HT-29 (cell line): ENCODE measurements at places on chromosomes 5 and 9.

- no peak for DNase-seq
Measured at GRCh38 chr5:139915266-139915665, 119.7 kb downstream of the PSD2 start.

DNA sequence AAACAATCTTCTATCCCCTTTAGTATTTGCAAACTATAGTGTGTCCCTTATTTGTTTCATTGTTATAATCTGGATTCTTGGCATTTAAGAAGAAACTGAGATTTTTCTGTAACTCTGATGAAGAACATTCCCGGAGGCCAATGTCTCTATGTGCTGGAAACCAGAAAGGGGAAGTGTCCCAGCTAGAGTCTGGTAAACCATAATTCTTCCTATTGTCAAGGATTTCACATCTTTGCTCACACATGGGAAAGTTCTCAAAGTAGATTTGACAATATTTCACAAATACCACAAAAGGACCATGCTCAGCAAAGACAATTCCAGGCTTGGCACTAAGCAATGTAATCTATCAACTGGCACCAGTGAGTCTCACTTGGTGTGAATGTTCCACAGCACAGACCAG lies 146.8 kb downstream of the MUSK start:
- DNase-seq = no peak

DNA sequence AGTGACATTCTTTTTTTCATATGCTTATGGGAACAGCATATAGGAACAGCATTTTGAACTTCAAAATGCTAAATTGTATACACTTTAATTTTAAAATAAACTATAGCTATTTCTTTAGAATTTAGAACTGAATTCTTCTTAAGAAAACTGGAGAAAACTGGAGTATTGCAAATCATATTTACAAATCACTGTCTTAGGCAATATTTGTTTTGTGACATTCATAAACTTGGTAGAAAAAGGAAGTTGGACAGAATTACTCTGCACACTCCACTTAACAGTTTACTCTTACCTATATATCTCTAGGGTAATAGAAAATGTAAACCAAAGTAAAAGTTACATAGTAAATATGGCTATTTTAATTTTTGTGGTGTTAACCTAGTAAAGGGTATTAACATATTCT lies 3.1 kb downstream of the DMRTA1 start:
- no peak for DNase-seq

DNA sequence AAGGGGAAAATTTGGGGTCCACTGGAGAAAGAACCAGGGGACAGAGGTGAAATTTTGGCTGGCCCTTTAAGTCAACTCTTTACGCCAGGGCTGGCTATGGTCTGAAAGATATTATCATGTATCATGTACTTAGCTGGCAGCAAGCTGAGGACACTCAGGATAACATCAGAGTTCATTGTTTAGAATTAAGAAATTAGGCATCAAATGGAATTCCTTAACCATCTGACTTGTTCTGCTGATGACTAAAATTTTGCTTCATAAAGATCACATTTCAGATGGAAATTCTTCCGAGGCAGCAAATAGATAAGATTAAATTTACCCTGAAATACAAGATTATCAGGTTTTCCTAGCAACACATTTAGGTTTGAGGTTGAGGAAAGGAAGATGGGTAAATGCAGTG lies 269.4 kb upstream of the KLF9 start:
- no peak for DNase-seq

- peak; percentile 92 for DNase-seq
Measured at GRCh38 chr9:72315510-72316311, 49.3 kb downstream of the ZFAND5 start.

- DNase-seq = no peak
Measured at GRCh38 chr5:9479990-9480389, 65.9 kb downstream of the SEMA5A start.

DNA sequence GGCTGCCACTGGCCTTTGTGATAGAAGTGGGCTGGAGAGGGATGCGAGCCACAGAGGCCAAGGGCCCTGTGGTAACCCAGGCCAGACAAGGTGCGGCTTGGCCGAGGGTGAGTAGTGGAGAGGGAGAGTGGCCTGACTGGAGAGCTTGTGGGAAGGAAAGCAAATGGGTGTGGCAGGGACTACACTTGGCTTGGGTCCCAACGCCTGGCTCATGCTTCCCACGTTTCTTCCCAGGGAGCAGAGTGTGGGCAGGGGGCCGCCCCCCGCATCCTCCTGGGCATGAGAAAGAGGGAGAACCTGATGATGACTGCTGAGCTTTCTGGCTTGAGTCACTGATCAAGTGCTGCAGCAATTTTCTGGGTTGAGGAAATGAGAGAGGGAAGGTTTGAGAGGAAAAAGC lies 95.7 kb downstream of the ANKH start:
- no peak for DNase-seq

GRCh38 chr5:67211926-67212325 lies 15.3 kb upstream of the CD180 start:
- no peak for DNase-seq

- DNase-seq = no peak
Measured at GRCh38 chr5:176618783-176619182, 8.8 kb upstream of the GPRIN1 start.

- DNase-seq = no peak
Measured at GRCh38 chr9:130150779-130151382, 21.3 kb upstream of the NCS1 start.

GRCh38 chr5:145076040-145076439 lies 759.1 kb downstream of the PRELID2 start:
- no peak for DNase-seq

DNA sequence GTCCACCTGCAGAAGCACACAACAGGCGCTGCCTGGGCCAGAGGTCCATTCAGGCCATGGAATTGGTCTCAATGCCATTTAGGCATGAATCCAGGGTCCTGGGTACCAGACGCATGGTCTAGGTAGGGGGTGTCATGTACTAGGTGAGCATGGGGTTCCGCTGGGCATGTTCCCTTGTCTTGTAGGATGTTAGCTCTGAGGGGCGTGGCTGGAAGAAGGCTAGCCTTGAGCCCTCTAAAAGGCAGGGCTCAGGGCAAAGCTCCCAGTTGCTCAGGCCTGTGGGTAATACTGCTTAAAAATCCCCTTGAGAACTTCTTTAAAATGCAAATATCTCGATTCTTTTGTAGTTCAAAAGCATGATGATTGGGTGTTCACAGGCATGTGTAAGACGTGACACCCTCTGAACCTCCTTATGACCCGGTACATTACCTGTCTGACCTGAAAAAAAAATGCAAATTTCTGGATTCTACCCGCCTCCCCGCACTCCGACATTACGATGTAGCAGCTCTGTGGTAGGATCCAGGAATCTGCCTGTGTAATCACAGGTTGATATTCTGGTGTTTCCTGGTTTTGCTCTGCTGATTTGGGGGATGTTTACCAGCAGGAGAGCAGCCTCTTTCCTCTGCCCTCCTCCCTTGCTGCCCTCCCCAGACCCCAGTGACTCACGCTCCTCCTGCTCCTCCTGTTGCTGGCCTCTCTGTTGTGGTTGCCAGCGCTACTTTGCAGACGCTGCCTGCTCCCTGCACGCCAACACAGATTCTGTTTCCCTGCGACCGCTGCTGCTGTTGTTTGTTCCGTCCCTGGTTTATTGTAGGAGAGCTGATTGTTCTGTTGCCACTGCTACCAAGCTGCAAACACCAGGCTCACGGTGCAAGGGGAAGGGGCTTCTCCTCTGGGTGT lies 5.7 kb downstream of the TMC1 start:
- DNase-seq = peak; percentile 94

DNA sequence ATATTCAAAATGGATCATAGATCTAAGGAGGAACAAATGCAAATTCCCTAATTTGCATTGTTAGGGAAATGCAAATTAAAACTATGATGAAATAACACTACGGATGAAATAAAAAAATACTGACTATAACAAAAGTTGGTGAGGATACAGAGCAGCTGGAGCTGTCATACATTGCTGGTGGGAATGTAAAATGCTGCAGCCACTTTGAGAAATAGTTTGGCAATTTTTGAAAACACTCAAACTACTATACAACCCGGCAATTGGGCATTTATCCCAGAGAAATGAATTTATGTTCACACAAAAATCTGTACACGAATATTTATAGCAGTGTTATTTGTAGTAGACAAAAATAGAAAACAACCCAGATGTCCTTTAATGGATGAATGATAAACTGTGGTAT lies 22.5 kb downstream of the C5orf47 start:
- no peak for DNase-seq

DNA sequence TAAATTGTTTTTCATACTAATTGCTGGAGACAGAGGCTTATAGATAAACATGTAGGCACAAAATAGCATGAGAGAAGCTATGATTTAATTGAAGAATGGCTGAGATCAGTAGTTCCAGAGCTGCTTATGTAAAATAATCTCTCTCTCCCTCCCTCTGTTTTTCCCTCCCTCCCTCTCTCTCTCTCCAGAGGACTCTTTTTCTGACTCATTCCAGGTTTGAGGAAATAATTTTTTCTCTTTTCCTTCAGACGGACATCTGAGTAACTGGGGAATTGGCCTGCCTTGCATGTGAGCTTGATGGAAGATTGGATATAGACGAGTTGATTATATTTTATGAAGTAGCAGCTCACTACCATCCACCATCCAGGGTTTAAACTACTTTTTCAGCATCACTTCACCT lies 35.5 kb downstream of the KCTD16 start:
- DNase-seq = no peak

DNA sequence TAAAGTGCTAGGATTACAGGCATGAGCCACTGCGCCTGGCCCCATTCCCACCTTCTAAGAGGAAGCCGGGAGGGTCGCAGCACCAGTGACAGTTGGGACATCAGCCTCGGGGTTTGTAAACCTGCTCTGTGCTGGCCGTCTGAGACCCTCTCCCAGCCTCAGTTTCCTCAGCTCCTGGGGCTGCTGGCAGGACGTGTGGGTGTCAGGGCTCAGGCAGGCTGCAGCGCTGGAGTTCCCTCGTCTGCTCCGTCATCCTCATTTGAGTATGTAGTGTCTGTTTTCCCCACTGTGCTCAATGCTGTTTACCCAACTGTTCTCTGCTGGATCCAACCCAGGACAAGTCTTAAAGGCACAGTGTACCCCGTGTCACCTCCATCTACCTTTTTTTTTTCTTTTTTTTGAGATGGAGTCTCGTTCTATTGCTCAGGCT lies 2.0 kb upstream of the NINJ1 start:
- no peak for DNase-seq

DNA sequence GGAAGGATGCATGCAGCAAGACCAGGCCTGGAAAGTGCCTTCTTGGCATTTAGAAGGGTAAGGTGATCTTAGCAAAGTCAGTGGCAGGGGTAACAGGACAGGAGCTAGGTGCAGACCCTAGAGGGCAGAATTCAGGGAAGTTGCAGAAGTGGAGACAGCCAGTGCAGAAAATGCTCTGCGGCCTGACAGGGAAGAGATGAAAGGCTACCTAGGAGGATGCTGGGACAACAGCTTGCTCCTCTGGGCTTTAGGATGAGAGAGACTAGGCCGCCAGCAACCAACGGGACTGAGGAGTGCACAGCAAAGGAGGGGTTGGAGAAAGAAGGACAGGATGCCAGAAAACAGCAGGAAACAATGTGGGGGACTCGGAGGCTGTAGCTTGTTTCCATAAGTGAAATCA lies 219.9 kb downstream of the FSTL4 start:
- DNase-seq = no peak

DNA sequence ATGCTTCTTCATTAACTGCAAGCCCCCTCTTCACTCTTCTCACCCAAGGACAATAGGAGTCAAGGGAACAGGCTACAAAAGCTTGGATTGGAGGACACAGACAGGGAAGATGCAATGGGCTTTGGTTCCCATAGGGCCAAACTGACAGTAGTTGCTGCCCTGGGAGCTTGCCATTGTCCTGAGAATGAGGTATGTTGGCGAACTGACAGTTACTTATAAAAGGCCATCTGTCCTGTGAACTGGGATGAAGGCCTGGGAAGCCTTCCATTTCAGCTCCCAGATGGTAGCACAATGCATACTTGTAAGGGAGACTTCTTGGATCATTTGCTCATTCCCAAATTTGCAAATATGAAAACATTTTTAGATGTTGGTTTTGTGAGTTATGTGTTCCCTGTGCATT lies 88.9 kb downstream of the SNCAIP start:
- DNase-seq = no peak

GRCh38 chr5:153237671-153238332 lies 252.7 kb upstream of the GRIA1 start:
- DNase-seq = no peak

DNA sequence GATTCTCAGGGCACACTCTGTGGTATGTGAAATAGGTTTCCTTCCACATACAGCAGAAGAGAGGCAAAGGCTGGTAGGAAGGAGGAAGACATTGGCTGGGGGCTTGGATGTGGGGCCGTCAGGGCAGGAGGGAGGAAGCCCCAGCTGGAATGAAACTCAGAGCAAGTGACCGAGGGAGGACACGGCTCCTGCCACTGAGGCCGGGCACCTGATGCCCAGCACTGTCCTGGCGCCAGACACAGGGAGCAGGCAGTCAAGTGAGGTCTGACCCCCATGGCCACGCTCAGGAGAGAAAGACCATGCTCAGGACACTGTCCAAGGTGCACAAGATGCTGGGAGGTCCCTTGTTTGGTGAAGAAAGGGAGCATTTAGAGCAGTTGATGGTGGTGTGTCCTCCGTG lies 245.5 kb downstream of the CACNA1B start:
- DNase-seq = no peak

GRCh38 chr9:127873886-127874285 lies 3.6 kb downstream of the AK1 start:
- DNase-seq = no peak

- no peak for DNase-seq
Measured at GRCh38 chr9:91048749-91049148, 247.1 kb downstream of the SYK start.

- DNase-seq = peak; percentile 31
Measured at GRCh38 chr5:22699319-22699718, 153.8 kb downstream of the CDH12 start.

- DNase-seq = peak; percentile 89
Measured at GRCh38 chr5:134577796-134578577, 52.5 kb downstream of the JADE2 start.

GRCh38 chr9:115192835-115193525 lies 75.0 kb upstream of the TNC start:
- no peak for DNase-seq

GRCh38 chr5:10077791-10078545 lies 171.7 kb downstream of the ATPSCKMT start:
- no peak for DNase-seq

- DNase-seq = no peak
Measured at GRCh38 chr9:108642871-108643270, 212.9 kb downstream of the ACTL7B start.

GRCh38 chr5:176389135-176390123 lies 878 bp downstream of the HIGD2A start:
- no peak for DNase-seq

- DNase-seq = no peak
Measured at GRCh38 chr5:1438871-1439270, 6.4 kb downstream of the SLC6A3 start.

GRCh38 chr5:148387325-148387724 lies 3.6 kb downstream of the FBXO38 start:
- no peak for DNase-seq

GRCh38 chr9:134357631-134358025 lies 31.4 kb downstream of the RXRA start:
- no peak for DNase-seq
